Right hindlimb (tissue), 1 donor: ENCODE measurements at places on chromosomes 2 and 18.
A peak's percentile ranks its signal among the peaks of the same experiment; 100 is the strongest.

DNA sequence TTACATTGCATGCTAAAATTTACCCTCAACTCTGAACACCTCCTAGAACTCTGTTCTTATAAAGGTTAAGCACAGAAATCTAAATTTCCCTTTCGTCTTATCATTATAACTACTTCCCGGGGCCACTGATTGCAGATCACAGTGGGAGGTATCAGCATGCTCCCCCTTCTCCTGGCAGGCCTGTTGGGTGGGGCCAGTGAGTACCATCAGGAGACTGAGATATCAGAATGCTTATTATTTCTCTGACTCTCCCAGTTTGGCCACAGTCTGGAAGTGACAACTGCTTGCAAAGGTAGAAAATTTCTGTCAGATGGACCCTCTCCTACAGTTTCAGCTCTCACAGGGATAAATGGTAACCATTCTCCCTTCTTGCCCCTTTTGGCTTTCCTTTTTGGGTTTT lies 62.6 kb downstream of the DSEL start:
- DNase-seq: no peak

GRCh38 chr2:8229546-8229986 lies 452.3 kb upstream of the ID2 start:
- peak; percentile 52 for DNase-seq

GRCh38 chr18:62287781-62288664 lies 37.1 kb upstream of the TNFRSF11A start:
- DNase-seq: no peak

DNA sequence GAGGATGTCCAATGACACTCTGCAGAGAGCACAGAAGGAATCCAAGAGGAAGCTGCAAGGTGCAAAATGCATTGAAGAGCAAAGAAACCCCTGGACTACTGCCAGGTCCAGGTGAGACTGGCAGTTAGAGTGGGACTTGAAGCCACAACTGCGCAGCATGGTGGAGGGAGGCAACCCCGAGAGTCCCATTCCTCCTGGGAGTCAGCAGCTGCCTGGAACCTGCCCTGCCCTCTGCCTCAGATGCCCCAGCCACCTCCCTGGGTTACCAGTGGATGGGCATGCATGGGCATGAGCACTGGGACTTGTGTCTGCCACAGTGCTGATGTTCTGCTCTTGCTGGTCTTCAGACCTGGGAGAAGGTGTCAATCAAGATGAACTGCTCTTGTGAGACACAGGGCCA lies 43.2 kb downstream of the ANKMY1 start:
- DNase-seq: no peak

DNA sequence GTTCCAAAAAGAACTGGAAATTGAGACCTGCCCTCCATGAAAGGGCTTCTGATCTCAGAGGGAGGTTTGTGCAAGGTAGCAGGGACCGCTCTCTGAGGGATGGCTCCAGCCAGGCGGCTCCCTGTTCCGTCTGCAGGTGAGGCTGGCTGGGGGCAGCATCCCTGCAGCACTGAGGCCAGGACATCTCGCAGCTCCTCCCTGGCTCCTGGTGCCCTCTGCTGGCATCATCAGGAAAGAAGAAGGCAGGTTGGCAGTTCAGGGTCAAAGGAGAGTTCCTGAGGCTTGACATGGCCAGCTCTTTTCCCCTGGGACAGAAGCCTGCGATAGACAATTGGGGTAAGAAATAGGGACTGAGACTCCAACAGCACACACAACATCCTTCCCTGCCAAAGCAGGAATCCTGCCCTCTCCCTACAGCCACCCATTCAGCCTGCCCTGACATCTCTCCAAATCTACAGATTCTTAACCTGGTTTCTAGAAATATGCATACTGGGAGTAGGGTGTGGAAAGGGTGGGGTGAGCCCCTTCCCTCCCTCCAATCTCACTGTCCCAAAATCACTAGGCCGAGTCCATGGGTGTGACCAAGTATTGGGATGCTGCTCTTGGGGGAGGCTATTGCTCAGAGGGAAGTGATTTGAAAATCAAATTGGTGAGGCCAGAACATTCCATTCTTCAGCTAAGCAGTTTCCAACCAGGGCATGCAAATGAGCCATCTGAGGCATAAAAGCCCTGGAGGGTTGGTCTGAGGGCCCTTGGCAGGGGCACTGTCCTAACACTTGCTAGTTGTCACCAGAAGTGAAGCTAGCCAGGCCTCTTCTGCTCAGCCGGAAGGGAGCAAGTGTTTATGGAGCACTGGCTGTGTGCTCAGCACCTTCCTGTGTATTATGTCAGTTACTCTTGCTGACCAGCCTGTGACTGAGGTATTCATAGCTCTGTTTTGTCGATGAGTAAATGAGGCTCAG lies 185.4 kb downstream of the TFCP2L1 start:
- DNase-seq: no peak

GRCh38 chr2:128347701-128348539 lies 29.3 kb upstream of the HS6ST1 start:
- peak; percentile 91 for DNase-seq

GRCh38 chr2:73920577-73921545 lies 5.8 kb upstream of the DGUOK start:
- DNase-seq: no peak

GRCh38 chr2:182144041-182144775 lies 158.6 kb downstream of the PPP1R1C start:
- DNase-seq: no peak

DNA sequence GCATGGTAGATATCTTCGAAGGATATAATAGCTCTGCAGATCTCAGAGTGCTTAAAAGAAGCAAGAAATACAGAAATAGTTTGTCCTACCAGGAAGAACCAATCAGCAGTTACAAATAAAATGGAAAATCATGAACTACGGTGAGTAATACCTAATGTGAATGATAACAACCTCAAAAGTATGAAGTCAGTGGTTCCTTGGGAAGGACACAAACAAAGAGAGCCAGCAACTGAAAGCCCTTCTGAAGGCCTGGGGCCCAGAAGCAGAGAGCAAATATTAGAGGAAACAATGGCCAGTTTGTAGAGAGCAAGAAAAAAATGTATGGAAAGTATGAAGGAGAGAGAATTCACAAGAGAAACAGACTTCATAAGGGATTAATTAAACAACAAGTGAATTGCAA lies 226.8 kb upstream of the CHST9 start:
- DNase-seq: no peak

DNA sequence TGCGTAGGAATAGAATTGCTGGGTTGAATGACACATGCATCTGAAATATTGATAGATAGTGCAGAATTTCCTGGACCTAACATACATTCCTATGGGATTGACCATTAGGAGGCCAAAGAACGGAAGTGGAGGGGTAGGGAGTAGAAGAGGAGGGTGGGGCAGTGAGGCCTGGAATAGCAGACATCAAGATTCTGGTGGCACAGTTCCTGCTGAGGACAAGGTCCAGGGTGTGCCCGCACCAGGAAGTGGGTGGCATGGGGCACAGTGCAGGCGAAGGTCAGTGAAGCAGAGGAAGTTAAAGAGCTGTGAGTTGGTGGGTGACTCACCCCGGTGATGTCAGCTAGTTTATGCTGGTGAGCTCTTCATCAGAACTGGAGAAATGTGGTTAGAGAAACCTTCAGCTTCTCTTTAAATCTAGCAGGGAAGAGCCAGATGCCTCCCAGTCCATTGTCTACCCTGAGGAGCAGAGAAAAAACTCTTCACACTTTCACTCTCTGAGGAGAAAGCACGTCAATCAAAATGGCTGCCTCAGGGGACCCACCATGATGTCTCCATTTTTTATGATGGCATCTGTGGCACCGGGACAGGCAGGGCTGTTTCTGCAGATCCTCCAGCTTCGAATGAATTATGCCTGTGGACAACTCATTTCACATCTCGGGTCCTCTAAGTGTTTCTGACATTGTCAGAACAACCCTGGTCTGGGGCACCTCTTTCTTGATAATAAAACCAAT lies 55.9 kb upstream of the CTLA4 start:
- DNase-seq: peak; percentile 47

DNA sequence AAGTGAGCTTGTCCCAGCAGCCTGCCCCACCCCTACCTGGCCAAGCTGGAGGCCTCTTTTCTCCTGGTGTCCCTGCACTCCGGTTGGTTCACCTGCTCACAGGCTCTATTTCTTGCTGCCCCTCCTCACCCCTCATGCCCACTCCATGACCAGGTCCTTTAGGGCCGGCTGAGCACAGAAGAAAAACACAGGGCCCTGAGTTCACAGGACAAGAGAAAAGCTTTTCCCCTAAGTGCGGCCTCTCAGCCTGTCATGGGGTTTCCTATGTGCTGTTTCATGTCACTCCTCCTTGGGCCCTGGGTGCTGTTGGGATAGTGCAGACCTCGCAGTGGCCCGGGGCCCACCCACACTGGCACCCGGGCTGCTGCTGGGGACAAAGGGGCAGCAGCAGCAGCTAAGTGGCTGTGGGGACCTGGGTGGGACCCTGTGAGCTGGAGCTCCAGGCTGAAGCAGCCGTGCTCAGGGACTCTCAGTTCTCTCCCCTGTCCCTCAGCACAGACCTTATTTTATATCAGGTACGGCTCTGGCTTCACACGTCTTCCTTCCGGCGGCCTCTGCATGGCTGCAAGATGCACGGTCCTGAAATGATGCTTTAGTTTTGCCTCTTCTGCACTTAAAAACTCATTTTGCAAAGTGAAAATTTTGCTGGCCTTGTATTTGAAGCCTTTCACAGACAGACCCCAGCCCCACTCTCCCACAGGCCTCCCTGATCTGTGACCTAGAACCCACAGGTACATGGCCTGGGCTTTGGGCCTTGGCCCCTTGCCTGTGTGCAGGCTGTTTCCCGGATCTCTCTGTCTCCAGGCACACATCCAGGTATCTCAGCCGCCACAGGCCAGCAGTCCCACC lies 71.8 kb downstream of the SH3RF3 start:
- no peak for DNase-seq

GRCh38 chr2:134238371-134238770 lies 15.5 kb upstream of the MGAT5 start:
- DNase-seq: no peak

DNA sequence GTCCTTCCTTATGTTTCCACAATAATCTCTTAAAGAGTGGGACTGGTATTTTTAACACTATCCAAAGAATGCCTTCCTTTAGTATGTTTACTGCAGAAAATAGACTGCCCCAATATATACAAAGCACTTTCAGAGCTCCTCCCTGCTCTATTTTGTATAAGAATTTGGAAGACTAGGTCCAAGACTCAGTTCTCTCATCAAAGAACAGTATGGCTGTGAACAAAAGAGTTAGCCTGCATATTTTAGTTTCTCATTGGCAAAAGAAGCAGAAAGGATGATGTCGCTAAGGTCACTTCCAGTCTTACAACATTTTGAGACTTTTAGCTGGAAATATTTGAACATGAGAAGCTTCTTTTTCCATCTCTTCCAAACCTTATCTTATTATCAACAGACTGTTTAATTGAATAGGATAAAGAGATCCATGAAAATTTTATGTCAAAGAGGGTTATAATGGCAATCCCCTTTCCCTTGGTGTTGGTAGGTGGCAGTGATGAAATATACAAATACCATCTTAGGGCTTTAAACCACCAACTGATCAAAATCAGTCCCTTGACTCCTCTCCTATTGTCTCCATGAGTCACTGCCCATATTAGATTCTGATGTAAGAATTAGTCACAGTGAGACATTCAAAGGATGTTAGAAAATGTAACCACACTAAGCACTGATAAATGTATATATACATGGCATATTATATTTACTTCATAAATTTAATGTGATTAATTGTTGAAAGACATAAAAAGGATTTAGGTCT lies 266.9 kb upstream of the DSEL start:
- no peak for DNase-seq

DNA sequence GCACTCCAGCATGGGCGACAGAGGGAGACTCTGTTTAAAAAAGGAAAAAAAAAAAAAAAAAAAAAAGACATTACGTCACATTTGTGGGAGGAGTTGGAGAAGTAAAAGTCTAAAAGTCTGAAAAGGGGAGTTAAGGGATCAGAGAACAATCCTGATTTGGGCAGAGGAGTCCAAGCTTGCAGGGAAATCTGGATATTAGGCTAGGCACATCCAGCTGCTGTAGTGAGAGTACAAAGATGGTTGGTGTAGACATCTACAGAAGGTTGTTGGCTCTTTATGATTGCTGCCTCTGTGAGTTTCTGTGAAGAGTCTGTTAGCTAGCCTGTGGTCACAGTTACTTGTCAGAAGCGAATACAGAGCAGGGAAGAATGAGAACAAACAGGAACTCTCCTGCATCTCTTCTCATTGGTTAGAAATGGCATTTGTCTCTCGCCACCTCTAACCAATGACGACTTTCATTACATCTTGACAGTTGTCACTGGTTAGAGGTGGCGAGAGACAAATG lies 3.3 kb upstream of the OSBPL6 start:
- no peak for DNase-seq

DNA sequence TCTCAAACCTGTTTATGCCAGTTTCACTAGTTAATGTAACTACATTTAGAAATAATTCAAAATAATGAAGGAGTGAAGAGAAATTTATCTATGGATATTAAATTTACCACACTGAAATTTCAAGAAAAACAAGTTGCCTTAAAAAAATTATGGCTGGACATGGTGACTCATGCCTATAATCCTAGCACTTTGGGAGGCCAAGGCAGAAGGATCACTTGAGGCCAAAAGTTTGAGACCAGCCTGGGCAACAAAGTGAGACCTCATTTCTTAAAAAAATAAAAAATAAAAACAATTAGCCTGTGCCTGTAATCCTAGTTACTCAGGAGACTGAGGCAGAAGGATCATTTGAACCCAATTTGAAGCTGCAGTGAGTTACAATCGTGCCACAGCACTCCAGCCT lies 29.9 kb downstream of the HDLBP start:
- no peak for DNase-seq

DNA sequence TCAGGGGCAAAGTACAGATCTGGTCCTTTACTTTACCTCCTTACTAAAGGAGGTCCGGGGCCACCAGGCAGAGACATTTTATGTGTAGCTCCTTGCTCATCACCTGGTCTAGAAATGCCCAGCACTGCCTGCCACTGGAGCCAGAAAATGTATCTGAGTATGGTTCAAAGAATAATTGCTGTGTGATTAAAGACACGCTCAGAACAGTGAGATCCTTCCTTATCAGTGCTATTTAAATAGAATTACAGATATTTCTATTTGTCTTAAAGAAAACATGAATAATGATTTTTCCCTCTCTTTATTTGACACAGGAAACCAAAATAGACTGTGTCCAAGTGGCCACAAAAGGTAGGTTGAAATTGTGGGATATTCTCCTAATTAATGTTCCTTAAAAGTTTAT lies 494.8 kb upstream of the RAB12 start:
- no peak for DNase-seq

GRCh38 chr2:239549711-239550255 lies 149.0 kb upstream of the HDAC4 start:
- peak; percentile 6 for DNase-seq

DNA sequence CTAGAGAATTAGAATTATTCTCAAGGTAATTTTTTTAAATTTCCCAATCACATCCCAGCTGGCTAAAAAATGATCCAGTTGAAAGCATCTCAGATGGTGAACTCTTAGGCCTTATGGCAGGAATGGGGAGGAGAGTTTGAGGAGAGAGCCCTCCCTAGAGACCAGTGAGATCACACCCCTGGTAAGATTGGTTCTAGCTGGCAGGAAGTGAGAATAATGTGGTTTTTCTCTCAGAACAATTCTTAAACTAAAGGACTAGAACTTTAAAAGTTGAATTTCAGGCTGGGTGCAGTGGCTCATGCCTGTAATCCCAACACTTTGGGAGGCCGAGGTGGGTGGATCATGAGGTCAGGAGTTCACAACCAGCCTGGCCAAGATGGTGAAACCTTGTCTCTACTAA lies 120.2 kb downstream of the MYO3B start:
- DNase-seq: no peak
